T-helper 2 cell treated with Interferon-gamma antibody and Interleukin-4, amounts not matched to agents 100 ng/mL and 5 ng/mL, for 36 hours (primary cell): ENCODE measurements at places on chromosomes 3 and 15. TPM values are rescaled to one million over a fixed set of nuclear protein-coding genes. Genes with fewer than 3 reads are reported as not detected.

ETV5 gene
- 0.16 and 0.23 TPM in 2 replicates for total RNA-seq

CDCP1 gene
- total RNA-seq: 21.8 and 22.7 TPM in 2 replicates

SLC9A9 gene
- total RNA-seq: 13.4 and 15.8 TPM in 2 replicates

STAB1 gene
- 0.05 and 0.09 TPM in 2 replicates for total RNA-seq

MASP1 gene
- total RNA-seq: not detected in 2 replicates

SERPINI2 gene
- total RNA-seq: not detected in 2 replicates

GOLGA8O gene
- total RNA-seq: 5.3 and 5.7 TPM in 2 replicates

DCLK3 gene
- total RNA-seq: not detected in 2 replicates

TM6SF1 gene
- 3.5 and 5.1 TPM in 2 replicates for total RNA-seq

LINGO1 gene
- not detected in 2 replicates for total RNA-seq

TGM4 gene
- total RNA-seq: not detected in 2 replicates

ATP13A5 gene
- total RNA-seq: not detected in 2 replicates

COPG1 gene
- 179 and 191 TPM in 2 replicates for total RNA-seq

PCLAF gene
- 101 and 115 TPM in 2 replicates for total RNA-seq

SPATA12 gene
- total RNA-seq: not detected in 2 replicates

TMC3 gene
- total RNA-seq: not detected in 2 replicates

NAALADL2 gene
- total RNA-seq: not detected in 2 replicates

SH3BP5 gene
- total RNA-seq: 41.9 and 42.1 TPM in 2 replicates

VWA5B2 gene
- not detected in 2 replicates for total RNA-seq

AP3S2 gene
- total RNA-seq: 30.0 and 32.3 TPM in 2 replicates

PRR23E gene
- total RNA-seq: not detected in 2 replicates

FAM81A gene
- total RNA-seq: 1.2 and 1.4 TPM in 2 replicates

EPHB3 gene
- total RNA-seq: 0.05 and 0.14 TPM in 2 replicates

PIK3CA gene
- 20.0 and 20.8 TPM in 2 replicates for total RNA-seq

NBEAL2 gene
- 266 and 268 TPM in 2 replicates for total RNA-seq

ST8SIA2 gene
- total RNA-seq: not detected in 2 replicates

CLRN1 gene
- not detected in 2 replicates for total RNA-seq

CSPG5 gene
- total RNA-seq: 0.57 and 0.64 TPM in 2 replicates

EIF4A2 gene
- 352 and 366 TPM in 2 replicates for total RNA-seq

ZXDC gene
- total RNA-seq: 28.1 and 28.6 TPM in 2 replicates

PTX3 gene
- 0.11 TPM in 1 of 2 replicates, not detected in the other for total RNA-seq

CP gene
- total RNA-seq: not detected in 2 replicates
